NCI-H2081 (cell line): ENCODE measurements at places on chromosomes 5 and 9.

- no peak for DNase-seq
These were observed 69.7 kb downstream of the SH3GL2 start for GRCh38 chr9:17648516-17648915.

DNA sequence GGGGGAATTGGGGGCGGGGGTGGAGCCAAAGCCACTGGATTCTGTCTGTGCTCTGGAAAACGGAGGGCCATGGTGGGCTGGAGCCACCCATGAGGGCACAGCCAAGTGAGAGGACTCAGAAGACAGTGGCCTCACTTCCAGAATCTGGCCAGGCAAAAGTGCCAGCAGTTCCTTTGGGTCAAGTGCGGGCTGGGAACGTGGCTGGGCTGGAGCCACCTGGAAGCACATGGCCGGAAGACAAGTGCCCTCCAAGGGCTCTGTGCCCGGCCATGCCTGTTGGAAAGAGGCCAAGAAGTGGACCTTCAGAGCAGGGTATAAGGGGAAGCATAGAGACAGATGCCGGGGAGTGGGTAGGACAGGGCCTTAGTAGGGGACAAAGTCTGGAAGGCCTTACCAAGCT lies 11.7 kb upstream of the SH3PXD2B start:
- no peak for DNase-seq

DNA sequence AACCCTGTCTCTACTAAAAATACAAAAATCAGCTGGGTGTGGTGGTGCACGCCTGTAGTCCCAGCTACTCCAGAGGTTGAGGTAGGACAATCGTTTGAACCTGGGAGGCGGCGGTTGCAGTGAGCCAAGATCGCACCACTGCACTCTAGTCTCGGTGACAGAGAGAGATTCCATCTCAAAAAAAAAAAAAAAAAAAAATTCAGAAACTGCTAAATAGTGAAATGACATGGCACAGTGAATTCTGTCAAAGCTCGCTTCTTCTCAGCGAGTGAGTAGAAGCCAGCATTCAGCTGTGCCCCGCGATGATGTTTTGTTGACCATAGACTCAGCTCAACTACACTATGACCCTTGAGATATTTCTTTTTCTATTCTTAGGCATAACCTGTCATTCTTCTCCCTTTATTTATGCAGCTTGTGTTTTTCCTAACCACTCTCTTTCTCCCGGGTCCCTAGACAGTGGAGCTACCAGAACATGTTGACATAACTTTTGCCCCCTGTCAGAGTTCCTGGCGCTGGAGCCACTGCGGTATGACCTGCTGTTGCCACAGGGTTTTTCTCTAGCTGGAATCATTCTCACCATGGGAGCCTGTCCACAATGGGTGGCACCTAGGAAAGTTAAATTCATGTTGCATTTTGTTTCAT lies 13.5 kb upstream of the IQGAP2 start:
- DNase-seq = no peak

DNA sequence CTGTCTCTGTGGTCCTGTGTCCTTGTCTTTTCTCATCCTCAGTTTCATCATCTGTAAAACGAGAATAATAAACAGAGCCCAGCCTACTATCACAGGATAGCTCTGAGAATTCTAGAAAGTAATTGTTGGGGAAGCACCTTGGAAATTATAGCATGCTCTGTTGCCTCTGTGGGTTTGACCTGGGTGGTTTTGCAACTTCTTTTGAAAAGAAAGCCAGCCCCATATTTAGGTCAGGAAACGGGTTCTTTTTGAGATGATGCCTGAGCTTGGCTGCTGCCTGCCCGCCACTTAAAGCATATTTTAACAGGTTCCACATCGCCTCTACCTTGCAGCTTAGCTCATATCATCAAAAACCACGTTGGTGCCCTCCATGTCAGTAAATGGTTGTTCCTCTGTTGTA lies 111.1 kb downstream of the TLR4 start:
- DNase-seq = no peak

- DNase-seq = no peak
These were observed 17.8 kb upstream of the IFNB1 start for GRCh38 chr9:21095561-21095960.

- peak; percentile 66 for DNase-seq
These were observed 796.4 kb upstream of the ACO1 start for GRCh38 chr9:31588006-31588405.

GRCh38 chr5:56565644-56566043 lies 249.7 kb upstream of the MAP3K1 start:
- DNase-seq = no peak

- DNase-seq = no peak
These were observed 254.2 kb upstream of the MEF2C start for GRCh38 chr5:89137148-89137547.

DNA sequence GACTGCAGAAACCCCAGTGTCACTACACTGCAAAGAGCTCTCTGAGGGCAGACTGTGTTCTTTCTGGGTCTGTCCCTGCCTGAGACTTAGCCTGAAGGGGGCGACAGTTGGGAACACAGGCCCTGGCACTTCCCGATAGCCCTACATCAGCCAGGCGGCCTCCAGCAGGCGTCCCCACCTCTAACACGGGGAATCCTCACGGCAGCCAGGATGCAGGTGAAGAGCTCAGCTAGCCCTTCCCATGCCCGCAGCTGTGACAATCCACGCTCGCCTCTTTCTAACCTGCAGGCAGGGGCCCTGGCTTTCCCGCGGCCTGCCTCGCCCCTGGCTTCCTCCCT lies 5.9 kb downstream of the MED22 start:
- DNase-seq = no peak

DNA sequence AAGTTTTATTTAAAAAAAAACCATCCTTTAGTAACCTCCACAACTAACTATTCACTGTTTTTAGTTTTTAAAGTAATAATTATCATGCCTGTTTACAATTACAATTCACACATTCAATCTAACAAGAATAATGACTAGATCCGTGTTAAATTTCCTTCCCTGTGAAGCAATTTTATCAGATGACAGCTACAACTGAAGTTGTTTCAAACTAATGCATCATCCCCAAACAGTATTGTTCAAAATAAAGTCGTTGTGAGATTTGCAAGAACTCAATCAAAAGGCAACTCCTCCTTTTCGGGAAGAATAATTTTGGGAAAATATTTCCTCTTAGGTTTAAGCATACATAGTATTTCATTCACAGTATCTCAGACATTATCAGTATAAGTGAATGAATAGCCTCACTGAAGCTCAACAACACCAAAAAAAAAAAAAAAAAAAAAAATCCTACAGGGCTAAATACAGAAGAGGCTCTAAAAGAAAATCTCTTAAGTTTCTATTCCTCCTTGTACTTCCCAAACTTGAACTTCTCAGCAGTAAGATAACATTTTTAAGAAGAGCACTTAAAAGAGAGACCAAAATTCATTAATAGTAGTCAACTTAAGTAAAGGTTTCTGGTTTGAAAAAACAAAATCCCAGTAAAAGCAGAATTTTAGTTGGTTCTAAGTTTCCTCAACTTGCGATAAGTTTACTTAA lies 9.4 kb downstream of the C9orf72 start:
- no peak for DNase-seq

DNA sequence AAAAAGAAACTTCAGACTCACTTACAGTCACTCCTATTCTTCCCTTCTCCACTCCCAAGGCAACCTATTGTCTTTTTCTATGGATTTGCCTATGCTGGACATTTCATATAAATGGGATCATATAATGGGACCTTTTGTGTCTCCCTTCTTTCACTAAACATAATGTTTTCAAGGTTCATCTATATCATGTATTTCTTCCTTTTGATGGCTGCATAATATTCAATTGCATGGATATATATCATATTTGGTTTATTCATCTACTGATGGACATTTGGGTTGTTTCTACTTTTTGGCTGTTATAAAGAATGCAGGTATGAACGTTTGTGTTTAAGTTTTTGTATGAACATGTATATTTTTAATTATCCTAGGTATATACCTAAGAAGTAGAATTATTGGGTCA lies 30.6 kb downstream of the ANKHD1 start:
- no peak for DNase-seq

- DNase-seq = peak; percentile 6
These were observed 17.9 kb upstream of the ZNF474 start for GRCh38 chr5:122111460-122111859.

- DNase-seq = no peak
These were observed 4.1 kb downstream of the ISOC1 start for GRCh38 chr5:129098488-129099183.

- no peak for DNase-seq
These were observed 1.5 kb upstream of the MARCHF3 start for GRCh38 chr5:127031863-127032232.

DNA sequence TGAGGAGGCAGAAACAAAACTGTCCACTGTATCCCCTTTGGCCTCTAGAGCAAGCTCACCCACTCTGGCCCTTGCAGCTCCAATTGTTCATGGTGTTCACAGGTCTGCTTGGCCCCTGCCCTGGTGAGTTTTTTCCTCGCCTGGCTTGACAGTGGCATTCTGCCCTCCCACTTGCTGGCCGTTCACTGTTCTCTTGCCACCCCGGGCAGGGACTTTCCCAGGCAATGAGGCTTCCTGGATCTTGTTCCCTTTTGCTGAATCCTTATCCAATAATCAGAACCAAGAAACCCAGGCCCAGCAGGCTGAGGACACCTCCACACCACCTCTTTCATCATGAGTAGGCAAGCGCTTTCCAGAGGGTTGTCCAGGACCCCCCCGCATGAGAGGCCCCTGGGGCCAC lies 31.2 kb downstream of the ZNF618 start:
- no peak for DNase-seq
